ENCODE measurements at places on chromosomes 12 and 14.

DNA sequence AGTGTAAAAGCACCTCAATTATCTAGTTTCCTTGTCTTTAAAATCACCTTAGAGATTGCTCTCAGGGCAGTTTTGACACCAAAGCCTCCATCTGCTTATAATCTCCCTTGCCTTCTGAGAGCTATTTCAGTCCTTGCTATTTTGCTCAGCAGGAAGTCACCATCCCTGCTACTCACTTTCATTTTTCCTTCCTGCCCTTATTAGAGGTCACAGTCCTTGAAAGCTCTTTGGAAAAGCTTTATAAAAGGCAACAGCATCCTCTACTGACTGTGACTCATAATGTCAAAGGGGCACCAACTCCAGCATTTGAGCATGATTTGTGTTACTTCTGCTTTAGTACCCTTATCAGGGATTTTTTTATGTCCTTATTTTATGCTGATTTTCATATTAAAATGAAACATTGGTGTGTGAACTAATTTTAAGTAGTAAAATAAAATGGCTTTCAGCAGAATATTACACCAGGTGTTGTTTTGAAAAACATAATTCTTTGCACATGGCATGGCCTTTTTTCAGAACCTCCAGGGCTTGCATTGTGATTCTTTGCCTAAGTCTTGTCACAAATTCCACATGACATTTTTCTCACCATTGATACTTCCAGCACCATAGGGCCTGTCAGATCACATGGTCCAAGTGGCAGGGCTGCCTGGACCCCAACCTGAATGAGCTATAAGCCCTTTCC lies 213.0 kb downstream of the ADAMTS20 start:
- no peak for DNase-seq

DNA sequence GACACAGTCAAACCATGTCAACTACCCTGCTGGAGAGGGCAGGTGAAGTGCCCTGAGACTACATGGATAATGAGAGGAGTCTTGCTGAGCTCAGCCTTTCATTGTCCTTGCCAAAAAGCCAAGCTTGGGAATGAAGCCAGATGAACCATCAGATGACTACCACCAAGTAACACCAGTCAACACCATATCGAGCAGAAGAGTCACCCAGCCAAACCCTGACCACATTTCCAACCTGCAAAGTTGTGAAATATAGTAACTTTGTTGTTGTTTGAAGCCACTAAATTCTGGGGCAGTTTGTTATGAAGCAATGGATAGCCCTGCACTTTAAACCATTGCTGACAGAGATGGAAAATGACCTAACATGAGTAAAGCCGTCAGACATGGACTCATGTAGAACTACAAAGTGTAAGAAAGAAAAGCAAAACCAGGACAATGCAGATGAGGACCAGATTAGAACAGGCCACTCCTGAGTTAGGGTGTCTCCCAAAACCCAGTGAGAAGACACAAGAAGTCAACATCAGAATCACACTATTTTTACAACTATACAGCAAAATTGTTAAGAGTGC lies 12.5 kb upstream of the CRADD start:
- no peak for DNase-seq

GRCh38 chr12:47954467-47955045 lies 8.8 kb upstream of the TMEM106C start:
- no peak for DNase-seq

GRCh38 chr12:121580959-121581685 lies at the start of gene KDM2B:
KDM2B (minus strand) TSS chr12:121581023; CDS start chr12:121580911, 112 bp downstream.
- DNase-seq: no peak

- DNase-seq: no peak
Observed at GRCh38 chr14:96267336-96267735, 11.3 kb downstream of the BDKRB1 start.

GRCh38 chr12:53004582-53004981 lies 1.7 kb upstream of the EIF4B start:
- no peak for DNase-seq

DNA sequence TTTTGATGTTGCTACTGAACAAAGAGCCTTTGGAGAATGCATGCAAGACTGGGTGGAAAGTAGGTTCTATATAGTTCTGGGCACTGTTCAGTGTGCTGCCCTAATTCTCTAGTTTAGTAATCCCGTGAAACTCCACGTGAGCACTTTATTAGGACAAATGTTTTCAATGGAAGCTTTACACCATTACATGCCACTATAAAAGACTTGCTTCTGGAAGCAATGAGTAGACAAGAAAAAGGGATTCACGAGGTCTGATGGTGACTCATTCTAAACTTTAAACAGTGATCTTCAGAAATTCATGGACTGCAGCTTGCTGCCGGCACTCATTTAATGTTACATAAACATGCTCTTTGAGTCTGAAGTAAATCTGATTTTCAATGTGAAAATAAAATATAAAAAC lies 22.3 kb downstream of the ATG14 start:
- no peak for DNase-seq

DNA sequence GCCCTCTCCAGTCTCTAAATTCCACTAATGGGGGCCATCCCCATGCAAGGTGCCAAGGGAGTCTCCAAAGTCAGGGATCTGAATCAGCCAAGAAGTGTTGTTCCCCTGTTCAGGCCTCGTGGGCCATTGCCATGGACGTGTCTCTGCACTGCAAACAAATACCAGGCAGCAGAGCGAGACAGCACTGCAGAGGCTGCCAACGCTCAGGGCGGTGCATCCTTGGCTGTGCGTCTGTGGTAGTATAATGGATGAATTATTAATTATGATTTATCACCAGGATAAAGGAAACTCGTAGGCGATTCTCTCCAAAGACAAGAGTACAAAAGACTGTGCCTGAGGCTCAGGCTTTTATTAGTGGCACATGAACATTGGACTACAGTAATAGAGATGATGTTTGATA lies 122.3 kb upstream of the NTF3 start:
- DNase-seq: no peak

- no peak for DNase-seq
Observed at GRCh38 chr12:79424109-79424721, 266.5 kb downstream of the PAWR start.

GRCh38 chr14:33362934-33363333 lies 424.3 kb downstream of the NPAS3 start:
- DNase-seq: no peak

- DNase-seq: no peak
Observed at GRCh38 chr12:78531831-78532458, 332.6 kb upstream of the SYT1 start.

DNA sequence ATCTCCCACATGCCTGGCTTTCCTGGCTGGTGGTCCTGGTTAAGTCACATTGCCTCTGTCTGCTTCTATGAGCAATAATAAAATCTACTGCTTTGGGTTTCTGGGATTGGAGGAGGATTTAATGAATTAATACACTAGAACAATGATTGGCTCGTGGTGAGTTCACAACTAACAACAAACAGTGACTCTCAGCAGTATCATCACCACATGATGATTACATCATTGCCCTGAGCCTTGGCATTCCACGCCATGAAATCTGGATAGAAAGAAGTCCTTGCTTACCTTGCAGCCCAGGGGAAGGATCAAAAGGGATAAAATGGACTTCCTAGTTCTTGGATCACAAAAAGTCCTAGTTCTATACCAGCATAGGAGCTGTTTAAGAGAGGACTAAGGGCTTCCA lies 1069.0 kb downstream of the VRK1 start:
- DNase-seq: no peak

GRCh38 chr14:49306152-49306751 lies 279.9 kb downstream of the RPS29 start:
- DNase-seq: no peak

DNA sequence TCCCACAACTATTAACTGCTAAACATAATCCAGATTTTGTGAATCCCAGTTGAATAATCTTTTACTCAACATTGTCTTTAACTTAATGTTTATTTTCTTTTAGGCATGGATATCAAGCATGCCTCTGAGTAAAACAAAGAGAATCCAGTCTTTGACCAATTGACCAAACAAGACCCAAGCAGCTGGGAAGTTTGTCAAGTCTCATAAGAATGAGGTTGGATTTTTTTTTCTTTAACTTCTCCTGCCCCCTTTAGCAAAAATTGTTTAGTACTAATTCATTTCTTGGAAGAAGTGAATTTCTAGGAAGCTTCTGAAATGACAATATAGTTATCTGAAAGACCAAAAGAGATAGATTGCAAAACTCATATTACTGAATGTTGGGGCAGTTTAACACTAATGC lies 89.9 kb downstream of the OTOGL start:
- DNase-seq: no peak

DNA sequence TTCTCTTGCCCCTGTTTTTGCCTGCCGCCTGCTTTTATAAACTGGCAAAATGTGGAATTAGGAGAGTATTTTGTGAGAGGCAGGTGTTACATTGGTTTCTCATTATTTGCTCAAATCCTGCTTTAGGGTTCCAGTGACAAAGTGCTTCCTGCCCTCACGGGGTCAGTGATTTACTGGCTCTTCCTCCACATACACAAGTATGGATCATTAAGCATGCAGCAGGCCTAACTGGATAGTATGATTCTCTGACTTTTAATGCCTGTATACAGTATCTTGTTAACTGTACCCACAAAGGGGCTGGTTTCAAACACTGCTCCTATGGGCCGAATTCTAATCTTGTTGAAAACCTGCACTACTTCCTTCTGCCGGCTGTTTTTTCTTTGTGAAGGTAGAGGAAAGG lies 63.2 kb downstream of the PTCSC3 start:
- DNase-seq: no peak

- no peak for DNase-seq
Observed at GRCh38 chr12:128905003-128905544, 51.8 kb downstream of the GLT1D1 start.

- no peak for DNase-seq
Observed at GRCh38 chr12:54429014-54429471, 10.0 kb upstream of the ITGA5 start.

GRCh38 chr12:121538699-121539061 lies 42.1 kb downstream of the KDM2B start:
- DNase-seq: no peak

- no peak for DNase-seq
Observed at GRCh38 chr12:32284561-32284960, 114.8 kb upstream of the FGD4 start.

- DNase-seq: no peak
Observed at GRCh38 chr14:29316936-29317335, 550.3 kb downstream of the FOXG1 start.

DNA sequence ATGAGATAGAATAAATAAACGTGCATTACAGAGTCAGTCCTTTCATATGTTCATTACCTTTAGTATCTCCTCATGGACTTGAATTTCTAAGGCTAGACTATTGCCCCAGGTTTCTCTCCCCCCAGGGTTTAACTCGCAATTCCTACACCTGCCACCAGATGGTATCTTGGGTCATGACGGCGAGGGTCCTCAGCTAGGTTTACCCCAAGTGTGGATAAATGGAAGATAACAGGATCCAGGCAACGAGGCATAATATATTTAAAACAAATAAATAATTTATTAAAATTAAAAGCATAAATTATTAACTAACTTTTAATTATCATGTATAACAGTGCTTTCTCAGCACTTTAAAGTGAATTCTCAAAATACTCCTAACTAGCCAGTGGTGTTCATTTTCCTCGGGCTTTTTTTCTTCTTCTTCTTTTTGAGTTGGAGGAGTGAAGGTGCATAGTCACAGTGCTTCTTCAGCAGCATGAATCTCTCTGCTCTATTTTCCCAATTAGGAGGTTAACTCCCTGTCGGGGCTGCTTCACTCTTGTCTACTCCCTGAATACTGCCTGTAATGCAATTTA lies 243.5 kb upstream of the CAND1 start:
- DNase-seq: no peak

GRCh38 chr14:44170556-44170955 lies 336.5 kb downstream of the FSCB start:
- DNase-seq: no peak

- no peak for DNase-seq
Observed at GRCh38 chr12:33926095-33926494, 96.2 kb upstream of the ALG10 start.

- no peak for DNase-seq
Observed at GRCh38 chr12:45256721-45257120, 40.8 kb downstream of the ANO6 start.

DNA sequence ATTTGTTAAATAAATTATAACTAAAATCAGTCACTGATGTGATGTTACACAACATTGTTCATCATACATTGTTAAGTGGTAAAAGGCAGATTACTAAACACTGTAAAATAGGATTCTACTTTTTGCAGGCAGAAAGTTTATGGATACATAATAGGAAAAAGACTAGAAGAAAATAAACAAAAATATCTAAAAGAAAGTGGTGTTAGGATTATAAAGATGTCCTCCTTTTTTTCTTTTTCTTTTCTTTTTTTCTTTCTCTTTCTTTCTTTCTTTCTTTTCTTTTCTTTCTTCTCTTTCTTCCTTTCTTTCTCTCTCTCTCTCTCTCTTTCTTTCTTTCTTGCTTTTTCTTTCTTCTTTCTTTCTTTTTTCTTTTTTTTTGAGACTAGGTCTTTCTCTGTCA lies 39.6 kb upstream of the HELB start:
- no peak for DNase-seq

- DNase-seq: no peak
Observed at GRCh38 chr14:51432302-51432948, 192.4 kb downstream of the TMX1 start.

GRCh38 chr12:67667276-67668073 lies 18.9 kb downstream of the DYRK2 start:
- DNase-seq: no peak

DNA sequence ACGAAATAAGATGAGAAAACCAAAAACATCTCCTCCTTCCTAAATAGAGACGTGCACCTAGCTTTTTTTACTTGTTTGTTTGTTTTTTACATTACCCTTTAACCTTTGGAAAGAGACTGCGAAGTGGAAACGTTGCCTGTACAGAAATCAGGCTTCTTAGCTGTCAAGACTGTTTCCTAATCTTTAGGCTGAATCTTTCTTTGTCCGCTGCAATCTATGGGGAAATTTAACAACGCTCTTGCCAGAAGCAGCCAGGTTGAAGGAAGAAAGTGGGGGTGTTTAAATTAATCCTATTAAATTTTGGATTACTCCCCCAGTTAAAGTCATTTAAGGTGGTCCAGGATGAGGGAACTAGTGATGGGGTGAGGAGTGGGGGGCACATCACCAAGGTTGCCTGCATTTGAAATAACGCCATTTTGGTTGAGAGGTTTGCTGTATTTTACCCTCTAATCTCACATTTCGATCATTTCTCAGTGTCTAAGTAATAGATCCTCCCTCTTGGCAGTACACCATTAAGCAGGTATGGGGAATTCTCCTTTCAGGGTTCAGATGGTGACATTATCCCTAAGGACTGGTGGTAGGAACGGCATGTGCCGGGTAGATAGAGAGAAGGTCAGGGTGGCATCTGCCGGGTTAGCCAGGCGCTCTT lies 2.6 kb downstream of the FLRT2 start:
- no peak for DNase-seq

DNA sequence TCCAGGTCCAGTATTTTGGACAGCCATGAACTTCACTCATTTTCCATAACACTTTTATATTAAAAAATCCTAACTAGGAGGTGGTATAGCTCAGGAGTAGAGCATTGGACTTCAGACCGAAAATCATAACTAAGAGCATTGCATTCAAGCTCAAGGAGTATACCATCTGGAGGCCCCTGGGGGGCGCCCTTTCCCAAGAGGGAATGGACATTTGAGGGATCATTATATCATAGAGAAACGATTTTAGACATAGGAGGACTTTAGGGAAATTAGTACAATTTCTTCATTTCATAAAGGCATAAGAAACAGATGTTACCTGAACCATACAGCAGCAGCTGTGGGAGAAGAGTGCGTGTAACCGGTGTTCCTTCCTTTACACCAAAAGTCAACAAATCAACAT lies 5.2 kb upstream of the ATG14 start:
- no peak for DNase-seq

Measured in NK-92 treated with Interleukin-12 subunit alpha and Interleukin-12 subunit beta, amount 100 ng/mL, for 24 hours (cell line).